ENCODE measurements at places on chromosomes 6 and 20.

DNA sequence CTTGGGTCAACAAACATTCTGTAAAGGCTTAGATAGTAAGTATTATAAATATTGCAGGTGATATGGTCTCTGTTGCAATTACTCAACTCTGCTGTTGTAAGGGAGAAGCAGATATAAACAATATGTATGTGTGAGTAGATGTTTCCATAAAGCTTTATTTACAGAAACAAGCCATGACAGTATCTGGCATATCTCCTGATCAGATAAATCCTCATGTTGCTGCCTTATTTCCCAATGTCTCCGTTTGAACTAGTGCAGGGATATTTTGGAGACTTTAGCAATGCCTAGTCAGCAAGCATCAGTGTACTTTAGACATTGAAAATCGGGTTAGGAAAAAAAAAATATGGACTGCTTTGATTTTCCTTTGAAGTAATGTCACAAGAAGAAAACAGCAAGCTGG lies 96.1 kb downstream of the LAMA2 start:
- no peak for DNase-seq

GRCh38 chr20:13141546-13141945 lies 79.5 kb upstream of the ISM1 start:
- DNase-seq, result no peak

DNA sequence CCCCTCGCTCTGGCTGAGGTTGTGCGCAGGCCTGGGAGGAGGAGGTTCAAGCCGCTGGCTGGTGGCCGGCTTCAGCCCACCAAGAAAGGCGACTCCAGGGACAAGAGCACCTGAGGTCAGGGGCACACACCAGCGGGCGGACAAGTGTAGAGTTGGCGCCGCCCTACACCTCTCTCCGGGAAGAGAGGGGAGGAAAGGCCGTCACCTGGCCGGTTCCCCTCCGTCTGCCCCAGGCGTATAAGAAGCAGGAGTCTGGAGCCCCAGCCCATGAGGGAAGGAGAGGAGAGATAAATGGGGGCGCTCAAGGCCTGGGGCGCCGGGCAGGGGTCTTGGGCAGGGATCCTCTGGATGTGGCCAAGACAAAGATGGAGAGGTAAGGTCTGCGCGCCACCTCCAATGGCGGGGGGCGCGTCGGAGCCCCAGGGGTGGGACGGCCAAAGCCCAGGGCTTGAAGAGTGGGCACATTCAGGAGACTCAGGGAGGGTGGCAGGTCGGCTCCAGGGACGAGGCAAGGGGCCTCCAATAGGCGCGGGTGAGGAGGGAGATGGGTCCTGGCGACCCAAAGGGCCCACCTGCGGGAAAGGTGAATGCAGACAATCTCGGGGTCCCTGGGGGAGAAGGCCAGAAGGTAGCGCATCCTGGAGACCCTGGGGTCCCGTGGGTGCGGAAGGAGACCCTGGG lies 826 bp downstream of the RIMS4 start:
- no peak for DNase-seq

DNA sequence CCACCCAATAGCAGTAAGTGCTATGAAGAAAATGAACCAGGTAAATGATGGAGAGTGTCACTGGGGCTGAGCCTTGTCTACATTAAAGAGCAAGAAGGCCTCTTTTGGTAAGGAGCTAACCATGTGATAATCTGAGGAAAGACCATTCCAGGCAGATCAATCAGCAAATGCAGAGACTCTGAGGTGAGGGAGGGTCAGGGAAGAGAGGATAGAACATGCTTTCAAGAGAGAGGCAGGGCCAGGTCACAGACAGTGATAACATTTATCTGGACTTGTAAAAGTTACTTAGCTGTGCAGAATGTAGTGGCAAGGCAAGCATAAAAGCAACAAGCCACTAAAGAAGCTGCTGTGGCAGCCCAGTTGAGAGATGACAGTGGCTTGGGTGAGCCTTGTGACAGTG lies 197.3 kb downstream of the TASP1 start:
- DNase-seq, result no peak

- DNase-seq, result no peak
Measured at GRCh38 chr20:59770270-59770669, 163.2 kb downstream of the SYCP2 start.

- no peak for DNase-seq
Measured at GRCh38 chr6:106370639-106371038, 10.1 kb downstream of the CRYBG1 start.

DNA sequence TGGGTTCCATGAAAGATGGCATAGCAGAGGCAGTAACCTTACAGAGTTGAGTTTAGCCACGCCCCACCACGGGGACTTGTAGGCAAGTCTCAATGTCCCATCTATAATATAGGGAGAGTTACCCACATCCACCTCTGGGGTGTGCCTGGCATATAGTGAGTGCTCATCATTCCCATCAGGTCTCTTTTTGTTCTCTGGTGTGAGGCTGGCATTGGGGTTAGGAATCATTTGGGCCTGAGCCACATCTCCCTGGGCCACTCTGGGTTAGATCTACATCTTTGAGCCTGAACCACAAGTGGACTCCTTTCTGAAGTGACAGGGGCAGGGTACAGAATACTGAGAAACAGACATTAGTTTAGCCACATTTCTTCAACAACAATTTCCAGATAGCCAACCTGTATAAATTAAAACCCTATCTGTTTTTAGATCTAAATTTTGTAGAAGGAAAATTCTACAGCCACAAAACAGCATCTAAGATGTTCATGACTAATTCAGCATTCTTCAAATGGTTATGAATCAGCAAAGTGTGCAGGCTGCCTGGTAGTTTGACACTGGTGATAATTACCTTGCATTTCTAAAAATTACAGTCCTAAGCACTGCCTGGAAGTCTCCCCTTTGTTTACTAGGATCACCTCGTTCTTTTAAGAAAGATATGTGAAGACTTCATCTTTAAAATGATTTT lies 20.1 kb downstream of the RNF24 start:
- DNase-seq, result no peak

DNA sequence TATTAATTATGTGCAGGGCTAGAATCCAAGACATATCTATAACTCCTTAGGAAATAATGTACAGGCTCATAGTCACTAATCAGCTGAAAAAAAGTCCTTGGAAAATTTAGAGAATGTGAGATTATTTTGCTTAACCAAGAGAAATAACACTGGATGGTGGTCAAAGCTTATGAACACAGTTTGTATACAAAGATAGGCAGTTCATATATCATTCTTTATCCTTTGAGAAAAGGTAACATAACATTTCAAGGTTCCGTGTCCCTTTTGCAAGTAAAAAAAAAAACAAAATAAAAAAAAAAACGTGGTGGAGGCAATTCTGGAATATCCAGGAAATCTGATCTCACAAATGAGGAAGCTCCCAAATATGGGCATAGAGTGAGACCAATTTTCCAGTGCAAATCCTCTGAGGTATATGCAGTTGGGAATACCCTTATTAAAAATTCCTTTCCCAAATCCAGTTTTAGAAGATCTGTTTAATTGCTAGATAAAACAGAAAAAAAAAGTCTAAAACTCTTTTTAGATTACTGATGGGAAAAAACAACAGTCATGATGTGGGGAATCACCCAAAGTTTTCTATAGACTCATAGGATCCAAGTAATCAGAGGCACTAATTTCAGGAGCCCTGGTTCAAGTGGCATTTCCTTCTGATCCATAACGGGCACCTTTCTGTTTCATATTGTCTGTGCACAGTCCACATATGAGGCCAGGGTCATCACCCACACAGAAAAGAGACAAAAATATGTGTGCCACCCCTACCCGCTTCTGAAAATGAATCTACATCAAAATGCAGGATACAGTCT lies 17.7 kb upstream of the TNFAIP3 start:
- no peak for DNase-seq

DNA sequence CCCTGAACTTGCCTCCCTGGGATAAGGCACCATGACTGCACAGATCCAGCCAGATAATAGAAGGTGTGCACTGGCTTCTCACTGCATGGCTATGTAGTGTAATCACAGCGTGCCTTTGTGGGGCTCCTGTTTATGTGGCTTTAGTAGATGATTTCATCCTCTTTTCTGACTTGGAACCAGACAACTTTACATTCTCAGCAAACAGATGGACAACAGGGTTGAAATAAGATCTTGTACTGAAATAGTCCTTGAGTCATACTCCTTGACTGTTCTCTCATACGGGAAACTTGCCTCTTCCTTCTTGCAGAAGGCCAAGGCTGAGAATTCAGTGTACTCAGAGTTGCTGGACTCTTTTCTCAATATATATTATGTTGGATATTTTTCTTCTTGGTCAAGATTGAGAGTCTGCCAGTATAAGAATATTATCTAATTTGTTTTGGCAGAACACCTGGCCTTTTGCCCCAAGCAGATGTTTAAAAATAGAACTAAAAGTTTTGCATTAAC lies 25.0 kb upstream of the RNF144B start:
- no peak for DNase-seq

GRCh38 chr20:8304124-8304816 lies 172.2 kb downstream of the PLCB1 start:
- DNase-seq, result peak; percentile 97

DNA sequence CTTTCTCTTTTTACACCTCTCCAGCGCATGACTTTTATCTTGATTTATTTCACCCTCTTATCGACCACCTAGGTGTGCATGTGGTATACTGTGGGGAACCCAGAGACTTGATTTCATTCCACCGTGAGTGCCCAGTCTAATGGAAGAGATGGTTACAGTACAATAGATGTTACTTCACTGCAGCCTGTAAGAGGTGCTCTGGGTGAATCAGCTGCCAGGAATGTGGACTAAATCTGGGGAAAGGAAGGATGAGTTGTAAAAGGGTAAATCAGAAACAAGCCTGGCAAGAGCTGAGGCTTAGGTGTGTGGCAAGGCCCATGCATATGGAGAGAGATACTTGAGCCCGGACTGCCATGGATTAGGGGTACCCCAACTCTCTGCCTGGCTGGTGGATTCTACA lies 7.4 kb downstream of the STK35 start:
- DNase-seq, result no peak

DNA sequence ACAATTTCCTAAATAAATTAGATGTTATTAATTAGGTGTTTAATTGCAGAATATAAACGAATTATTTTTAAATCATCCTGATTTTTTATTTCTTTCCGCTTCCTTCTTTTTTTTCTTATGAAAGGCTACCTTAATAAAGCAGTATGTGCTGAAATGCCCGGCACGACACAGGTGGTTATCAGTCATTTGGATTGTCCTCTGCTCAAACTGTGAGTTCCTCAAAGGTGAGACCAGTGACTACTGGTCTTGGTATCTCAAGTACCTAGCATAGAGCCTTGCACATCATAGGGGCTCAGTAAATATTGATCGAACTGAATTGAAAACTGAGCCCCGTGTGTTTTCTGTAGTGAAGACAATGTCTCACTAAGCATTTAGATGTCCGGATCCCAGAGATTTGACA lies 9.6 kb upstream of the EZR start:
- no peak for DNase-seq

Measured in NCI-H748 treated with DMSO at 0.1 percent for 48 hours (cell line).